Activated naive CD8-positive, alpha-beta T cell treated with anti-CD3 and anti-CD28 coated beads for 36 hours (primary cell): ENCODE measurements at places on chromosomes 2 and 18.

DNA sequence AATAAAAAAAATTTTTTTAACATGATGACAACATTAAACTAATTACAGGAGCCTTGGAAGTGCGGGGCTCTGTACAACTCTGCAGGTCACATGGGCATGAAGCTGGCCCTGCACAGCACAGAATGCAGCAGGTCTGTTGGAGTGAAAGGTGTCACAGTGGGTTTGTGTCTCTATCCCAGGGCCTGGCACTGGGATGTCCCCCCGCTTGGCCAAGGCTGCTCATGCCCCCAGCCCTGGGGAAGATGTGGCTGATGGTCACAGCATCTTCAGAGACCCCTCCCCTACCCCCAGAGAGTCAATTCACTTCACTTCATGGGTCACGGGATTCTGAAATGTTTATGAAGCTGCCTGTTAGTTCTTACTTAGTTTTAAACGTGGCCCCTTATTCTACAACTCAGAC lies 95.9 kb upstream of the TAF1B start:
- H3K27ac ChIP-seq: no peak overlapping the region
- H3K4me3 ChIP-seq: no peak overlapping the region
- peaks cover 13% of the 10 kb centered on the region for H3K4me1 ChIP-seq
- peaks cover 7% of the 10 kb centered on the region for H3K27me3 ChIP-seq
- no peaks in the 10 kb centered on the region for H3K36me3 ChIP-seq

DNA sequence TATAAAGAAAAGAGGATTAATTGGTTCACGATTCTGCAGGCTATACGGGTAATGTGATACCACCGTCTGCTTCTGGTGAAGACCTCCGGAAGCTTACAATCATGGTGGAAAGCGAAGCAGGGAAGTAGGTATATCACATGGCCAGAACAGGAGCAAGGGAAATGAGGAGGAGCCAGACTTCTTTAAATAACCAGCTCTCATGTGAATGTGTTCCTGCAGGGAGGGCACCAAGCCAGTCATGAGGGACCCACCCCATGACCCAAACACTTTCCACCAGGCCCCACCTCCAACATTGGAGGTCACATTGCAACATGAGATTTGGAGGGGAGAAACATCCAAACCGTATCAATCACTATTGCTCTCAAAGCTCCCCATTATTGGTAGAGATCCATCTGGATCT lies 61.8 kb downstream of the EFEMP1 start:
- no peak for DNase-seq
- no peaks in the 10 kb centered on the region for H3K36me3 ChIP-seq
- H3K27me3 ChIP-seq: no peaks in the 10 kb centered on the region
- H3K27ac ChIP-seq: no peak overlapping the region

GRCh38 chr18:77666613-77667012 lies 417.0 kb downstream of the GALR1 start:
- H3K4me1 ChIP-seq: no peaks in the 10 kb centered on the region
- no peak for DNase-seq
- H3K27me3 ChIP-seq: peaks cover 29% of the 10 kb centered on the region
- H3K27ac ChIP-seq: no peak overlapping the region
- no peak overlapping the region for H3K4me3 ChIP-seq

- no peak overlapping the region for H3K27ac ChIP-seq
- peaks cover 18% of the 10 kb centered on the region for H3K4me1 ChIP-seq
- H3K4me3 ChIP-seq: no peak overlapping the region
- no peak for DNase-seq
- H3K27me3 ChIP-seq: no peaks in the 10 kb centered on the region
Measured at GRCh38 chr2:64760128-64760527, 106.4 kb upstream of the SERTAD2 start.

DNA sequence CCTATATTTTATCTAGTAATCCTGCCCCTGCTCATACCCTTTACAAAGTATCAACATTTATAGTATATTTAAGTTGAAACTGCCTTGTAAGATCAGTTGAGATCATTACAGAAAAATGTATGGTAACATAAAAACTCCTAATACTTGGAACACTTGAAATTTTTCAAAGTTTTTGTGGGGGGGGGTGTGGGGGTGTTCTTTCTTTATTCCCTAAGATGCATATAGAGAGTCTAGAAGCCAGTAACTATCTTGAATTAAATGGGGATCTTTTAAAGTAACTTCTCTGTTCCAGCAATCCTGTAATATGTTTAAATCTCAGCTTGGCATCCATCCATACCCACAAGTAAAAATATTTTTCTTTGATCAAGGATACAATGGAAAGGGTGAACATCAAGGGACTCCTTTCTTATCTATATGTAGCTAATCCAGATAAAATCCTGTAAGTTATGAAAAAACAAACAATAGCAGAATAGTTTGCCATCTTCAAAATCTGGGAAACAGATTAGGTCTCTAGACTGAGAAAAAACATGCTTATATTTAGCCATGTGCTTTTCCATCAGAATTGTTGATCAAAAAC lies 455.3 kb downstream of the MEIS1 start:
- H3K4me3 ChIP-seq: no peak overlapping the region
- no peak for DNase-seq
- H3K27ac ChIP-seq: no peak overlapping the region
- no peaks in the 10 kb centered on the region for H3K36me3 ChIP-seq
- H3K27me3 ChIP-seq: no peaks in the 10 kb centered on the region

DNA sequence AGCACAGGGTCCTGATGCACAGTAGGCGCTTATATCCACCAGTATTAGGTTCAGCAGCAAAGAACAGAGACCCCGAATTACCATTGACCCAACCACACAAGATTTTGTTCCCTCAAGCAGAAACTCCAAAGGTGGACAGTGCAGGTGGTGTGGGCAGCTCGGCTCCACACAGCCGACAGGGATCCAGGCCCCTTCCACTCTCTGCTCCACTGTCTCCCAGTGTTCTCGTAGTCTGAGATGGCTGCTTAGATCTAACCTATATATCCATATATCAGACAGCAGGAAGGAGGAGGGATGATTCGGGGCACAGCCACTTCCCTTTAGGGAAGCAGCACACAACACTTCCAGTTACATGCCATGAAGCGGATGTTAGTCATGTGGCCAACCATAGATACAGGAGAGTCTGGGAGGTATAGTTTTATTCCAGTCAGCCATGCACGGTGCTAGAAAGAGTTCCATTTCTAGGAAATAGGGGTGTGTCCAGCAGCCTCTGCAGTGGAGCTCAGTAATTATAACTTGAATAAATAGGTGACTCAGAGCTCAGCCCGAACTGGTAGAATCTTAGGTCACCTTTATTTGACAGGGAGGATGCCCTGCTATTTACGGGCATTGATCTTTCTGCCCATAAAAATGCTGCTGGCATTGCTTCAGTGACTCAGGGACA lies 158.9 kb downstream of the TWIST2 start:
- H3K36me3 ChIP-seq: no peaks in the 10 kb centered on the region
- no peak overlapping the region for H3K27ac ChIP-seq
- no peak for DNase-seq
- peaks cover 8% of the 10 kb centered on the region for H3K27me3 ChIP-seq
- H3K4me3 ChIP-seq: no peak overlapping the region

- H3K4me1 ChIP-seq: peaks cover 4% of the 10 kb centered on the region
- H3K36me3 ChIP-seq: no peaks in the 10 kb centered on the region
- DNase-seq: no peak
- peaks cover 17% of the 10 kb centered on the region for H3K27me3 ChIP-seq
- no peak overlapping the region for H3K4me3 ChIP-seq
Measured at GRCh38 chr2:149084924-149085795, 46.7 kb downstream of the LYPD6B start.

DNA sequence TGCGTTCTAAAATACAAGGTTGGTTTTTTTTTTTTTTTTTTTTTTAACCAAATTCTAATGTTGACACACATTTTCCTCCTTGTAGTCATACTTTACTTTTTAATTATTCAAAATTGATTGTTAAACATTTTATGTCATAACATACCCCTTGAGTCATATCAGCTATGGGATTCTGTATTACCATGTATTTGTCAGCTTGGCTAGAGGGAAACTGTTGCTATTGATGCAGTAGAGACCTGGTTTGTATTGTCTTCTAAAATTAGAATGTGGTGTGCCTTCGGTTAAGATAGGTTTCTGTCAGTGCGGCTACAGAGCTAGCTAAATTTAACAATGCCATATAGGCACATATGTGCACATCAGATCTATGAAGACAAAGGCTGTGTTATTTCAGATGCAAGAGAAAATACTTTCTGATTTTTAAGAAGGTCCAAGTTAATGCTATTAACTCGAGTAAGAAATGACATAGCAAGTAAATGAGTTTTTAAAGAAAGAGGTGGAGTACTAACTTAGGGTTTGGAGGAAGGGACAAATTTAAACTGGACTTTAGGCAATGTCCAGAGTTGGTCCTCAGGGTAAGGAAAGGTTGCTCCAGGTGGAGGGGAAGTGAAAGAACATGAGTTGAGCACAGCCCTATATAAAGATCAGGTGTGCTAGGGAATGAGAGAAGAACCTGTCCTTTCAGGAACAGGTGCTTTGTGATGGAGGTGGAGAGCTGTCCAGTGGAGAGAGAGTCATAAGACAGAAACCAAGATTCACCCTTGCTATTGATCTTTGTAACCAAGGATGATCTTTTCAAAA lies 152.3 kb downstream of the PRPF40A start:
- H3K36me3 ChIP-seq: no peaks in the 10 kb centered on the region
- H3K4me3 ChIP-seq: no peak overlapping the region
- peaks cover 11% of the 10 kb centered on the region for H3K27me3 ChIP-seq
- no peaks in the 10 kb centered on the region for H3K4me1 ChIP-seq
- no peak for DNase-seq

GRCh38 chr2:235382179-235382578 lies 111.7 kb upstream of the AGAP1 start:
- H3K27ac ChIP-seq: no peak overlapping the region
- H3K27me3 ChIP-seq: peaks cover 14% of the 10 kb centered on the region
- no peak overlapping the region for H3K4me3 ChIP-seq
- no peaks in the 10 kb centered on the region for H3K4me1 ChIP-seq
- H3K36me3 ChIP-seq: no peaks in the 10 kb centered on the region
